ENCODE measurements at places on chromosomes 4 and X.

DNA sequence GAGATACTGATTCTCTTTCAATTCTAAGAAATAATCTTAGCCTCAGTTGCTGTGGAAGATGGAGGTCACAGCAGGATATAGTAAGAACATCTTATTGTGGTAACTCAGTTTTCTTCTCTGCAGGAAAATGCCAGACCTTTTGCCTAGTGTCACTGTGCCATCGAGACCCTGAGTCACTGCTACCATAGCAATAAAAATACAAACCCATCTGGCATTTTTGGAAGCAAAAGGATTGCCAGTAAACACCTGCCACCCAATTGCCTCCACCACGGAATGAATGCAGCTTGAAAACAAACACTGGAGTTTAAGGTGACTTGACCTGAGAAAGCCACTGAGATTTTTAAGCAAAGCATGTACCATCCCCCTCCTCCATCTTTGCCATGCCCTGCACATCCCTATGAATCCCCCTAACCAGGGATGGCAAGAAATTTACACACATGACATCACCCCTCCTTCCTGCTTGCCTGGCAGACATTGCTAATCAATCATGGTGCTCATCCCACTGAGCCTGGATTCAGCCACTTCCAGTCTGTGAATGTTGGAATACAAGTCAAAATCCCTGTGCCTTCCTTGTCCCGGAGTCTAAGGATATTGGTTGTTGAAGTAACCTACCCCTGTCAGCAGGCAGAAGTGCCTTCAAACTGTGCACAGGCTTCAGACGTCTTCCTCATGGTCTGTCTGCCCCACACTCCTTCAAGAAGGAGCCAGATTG, 59.6 kb upstream of the MAMLD1 start:
- no peak for DNase-seq

DNA sequence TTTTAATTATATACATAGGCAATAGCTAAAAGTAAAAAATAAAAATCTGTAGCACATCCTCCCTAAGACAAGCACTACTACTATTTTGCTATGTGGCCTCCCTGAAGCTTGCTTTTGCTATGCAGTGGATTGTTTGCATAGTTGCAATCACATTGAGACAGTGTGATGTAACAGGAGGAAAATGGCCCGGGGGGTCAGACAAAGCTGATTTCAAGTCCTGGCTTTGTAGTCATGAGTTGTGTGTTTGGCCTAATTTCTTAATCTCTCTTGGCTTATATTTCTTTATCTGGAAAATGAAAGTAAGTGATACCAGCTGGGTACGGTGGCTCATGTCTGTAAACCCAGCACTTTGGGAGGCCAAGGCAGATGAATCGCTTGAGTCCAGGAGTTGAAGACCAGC, 166.6 kb downstream of the LHFPL1 start:
- DNase-seq = no peak

DNA sequence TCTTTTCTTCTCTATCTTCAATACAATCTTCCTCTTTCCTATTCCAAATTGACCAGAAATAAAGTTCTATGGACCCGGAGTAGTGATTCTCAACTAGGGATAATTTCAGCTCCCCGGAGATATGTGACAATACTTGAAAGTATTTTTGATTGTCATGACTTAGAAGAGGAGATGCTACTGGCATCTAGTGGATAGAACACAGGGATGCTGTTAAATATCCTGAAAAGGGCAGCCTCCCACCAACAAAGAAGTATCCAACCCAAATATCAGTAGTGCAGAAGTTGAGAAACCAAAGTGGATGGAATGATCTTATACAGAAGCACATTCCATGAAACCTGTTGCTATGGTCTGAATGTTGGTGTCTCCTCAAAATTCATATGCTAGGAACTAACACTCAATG, 65.7 kb upstream of the NDST3 start:
- no peak for DNase-seq

DNA sequence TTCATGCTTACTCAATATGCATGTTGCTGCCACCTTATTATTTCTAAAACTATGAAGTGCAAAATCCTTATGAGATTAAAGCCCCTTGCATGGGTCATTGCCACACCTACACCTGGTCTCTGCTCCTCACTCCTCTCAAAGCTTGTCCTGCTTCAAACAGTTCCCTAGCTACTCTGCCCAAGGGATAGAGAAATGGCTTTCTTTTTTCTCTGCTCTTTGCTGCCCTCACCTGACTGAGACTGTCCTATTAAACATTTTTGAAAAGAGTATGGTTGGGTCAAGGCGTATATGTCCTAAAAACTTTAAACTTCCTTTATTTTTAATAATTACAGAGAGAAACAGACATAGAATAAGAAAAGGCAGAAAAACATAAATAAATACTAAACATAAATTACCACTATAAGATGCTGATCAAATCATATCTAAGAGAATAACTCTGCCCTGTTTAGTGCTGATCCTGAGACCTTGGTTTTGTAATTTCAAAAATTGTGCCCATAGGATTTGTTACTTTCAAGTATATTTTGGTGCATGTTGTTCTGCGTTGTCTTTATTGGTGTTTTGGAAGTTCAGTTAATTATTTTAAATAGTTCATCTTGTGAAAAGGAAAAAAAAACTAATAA, 704.9 kb upstream of the PABPC4L start:
- peak; percentile 43 for DNase-seq

DNA sequence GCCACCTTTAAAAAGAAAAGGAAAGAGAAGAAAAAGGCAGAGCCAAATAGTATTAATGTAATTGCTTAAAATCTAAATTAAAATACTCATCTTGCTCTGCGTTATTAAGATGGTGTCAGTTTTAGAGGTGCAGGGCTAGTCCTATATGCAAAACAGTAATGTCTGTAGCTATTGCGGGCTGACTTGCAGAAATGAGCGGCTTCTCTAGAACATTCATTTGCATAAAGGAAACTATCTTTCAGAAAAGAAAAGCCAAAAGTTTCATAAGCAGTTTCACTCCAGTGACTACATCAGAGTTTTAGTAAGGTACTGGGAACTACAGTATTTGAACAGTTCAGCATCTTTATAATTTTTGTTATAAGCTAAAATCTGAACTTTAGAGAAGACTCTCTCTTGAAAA, 6.0 kb downstream of the SMAD1 start:
- no peak for DNase-seq

DNA sequence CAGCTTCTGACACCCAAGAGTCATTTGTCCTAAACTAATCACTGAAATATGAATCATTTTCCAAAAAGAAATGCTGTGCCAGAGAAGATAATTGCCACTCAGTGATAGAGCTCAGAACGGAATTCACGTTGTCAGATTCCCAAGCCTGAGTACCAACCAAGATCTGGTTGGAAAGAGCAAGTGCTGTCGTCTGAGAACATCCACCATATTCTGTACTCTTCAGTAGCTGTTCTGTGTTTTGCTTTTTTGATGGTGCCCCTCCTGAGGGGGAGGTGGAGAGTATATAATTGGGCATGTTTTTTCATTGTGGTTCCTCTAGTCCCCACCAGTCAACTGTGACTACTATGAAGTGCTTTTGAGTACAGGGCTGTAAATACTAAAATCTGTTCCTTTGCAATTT, 13.2 kb downstream of the RUFY3 start:
- peak; percentile 32 for DNase-seq

Measured in HT-29 (cell line).